Jurkat, Clone E6-1 (cell line): ENCODE measurements at places on chromosomes 3 and 15.

- DNase-seq, result no peak
These were observed 85.9 kb downstream of the DCLK3 start for GRCh38 chr3:36678216-36679013.

DNA sequence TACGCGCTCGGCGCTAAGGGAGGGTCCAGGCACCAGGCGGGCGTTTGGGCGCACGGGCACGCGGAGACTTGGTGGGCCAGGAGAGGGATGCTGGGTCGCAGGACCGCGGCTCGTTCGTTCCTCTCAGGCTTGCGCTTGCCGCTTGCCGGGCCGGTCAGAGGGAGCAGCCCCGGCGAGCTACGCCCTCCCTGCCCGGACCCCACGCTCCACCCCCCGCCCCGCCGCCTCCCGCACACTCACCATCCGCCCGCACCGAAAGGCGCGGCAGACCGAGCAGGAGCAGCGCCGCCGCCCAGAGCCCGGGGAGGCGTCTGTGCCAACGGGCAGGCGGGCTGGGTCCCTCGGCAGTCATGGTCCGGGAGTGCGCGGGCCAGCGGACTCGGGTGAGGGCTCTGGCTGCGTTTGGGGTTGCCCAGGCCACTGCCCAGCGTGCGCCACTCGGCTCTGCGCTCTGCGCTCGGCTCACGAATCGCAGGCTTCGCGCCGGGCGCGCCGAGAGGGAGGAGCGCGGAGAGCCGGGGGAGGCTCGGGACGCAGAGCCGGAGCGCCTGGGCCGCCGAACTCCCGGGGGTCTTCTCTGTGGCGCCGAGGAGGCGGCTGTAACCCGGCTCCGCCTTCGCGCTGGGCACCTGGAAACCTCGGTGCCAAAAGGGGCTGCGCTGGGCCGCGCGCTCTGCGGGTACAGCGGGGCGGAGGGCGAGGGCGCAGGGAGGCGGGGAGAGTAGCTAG lies at the start of gene SUSD5:
TSS of gene SUSD5 (minus strand) at position 365 of the 729 bp plus-strand sequence. CDS start at position 352, 13 bp downstream.
- DNase-seq, result no peak

DNA sequence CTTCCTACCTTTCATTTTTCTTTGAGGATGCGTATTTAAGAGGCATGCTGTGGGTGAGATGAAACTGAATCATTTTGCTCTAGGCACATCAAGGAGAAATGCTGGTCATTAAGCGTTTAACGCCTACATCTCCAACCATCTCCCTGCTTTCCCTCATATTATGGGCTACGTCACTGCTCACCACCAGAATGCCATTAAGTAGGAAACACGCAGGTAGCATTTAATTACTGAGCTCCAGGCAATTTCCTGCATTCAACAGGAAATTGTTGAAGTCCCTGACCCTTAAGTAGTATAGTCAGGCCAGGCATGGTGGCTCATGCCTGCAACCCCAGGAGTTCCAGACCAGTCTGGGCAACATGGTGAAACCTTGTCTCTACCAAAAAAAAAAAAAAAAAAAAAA lies 66.1 kb downstream of the CHSY1 start:
- DNase-seq, result no peak

DNA sequence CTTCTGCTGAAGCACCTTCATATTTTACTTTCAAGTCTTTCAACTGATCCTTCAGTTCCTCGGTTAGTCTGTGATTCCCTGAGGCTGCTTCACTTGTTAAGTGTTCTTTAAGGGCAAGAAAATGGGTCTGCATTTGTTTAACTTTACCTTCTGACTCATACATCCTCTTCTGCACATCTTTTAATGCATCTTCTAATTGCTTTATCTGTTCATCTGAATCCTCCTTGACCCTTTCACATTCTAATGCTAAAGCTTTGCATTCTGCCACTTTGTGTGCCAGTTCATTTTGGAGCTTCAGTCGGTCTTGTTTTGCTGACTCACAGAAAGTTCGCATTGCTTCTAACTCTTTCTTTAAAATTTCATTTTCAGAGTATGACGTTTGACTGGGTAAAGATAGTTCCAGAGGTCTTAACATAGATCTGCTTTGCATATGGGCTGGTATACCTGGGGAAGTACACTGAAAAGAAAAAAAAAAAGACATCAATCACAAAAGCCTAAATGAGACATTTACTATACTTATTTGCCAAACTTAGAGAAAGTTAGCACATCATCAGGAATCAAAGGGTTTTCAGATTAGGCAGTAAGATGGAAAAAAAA lies 94.3 kb downstream of the UACA start:
- no peak for DNase-seq

GRCh38 chr3:119413603-119414280 lies 49.7 kb downstream of the TMEM39A start:
- no peak for DNase-seq

GRCh38 chr15:74315626-74316025 lies 51.8 kb downstream of the CYP11A1 start:
- DNase-seq, result peak; percentile 52

DNA sequence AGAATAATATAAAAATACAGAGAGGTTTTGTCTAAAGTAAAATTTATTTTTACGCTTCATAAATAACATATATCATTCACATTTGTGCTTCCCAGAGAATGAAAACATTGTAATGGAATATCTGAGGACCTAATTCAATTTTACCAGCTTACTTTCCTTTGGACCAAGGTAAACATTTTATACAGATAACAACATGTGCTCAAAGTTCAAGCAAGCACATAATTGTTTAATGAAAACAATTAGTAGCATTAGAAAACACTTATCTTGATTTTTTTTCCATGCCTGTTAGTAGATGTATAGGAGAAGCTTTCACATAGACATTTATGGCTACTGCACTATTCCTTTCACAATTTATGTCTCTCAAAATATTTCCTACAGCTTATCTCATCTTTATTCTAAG lies 400.0 kb downstream of the ZIC1 start:
- no peak for DNase-seq
